ENCODE measurements at places on chromosomes 4 and X.

- DNase-seq = no peak
These were observed 1.5 kb downstream of the EVC start for GRCh38 chr4:5712517-5712916.

- no peak for DNase-seq
These were observed 456.8 kb upstream of the AMOT start for GRCh38 chrX:113297437-113297836.

GRCh38 chrX:97704881-97705280, 821.2 kb downstream of the RPA4 start:
- no peak for DNase-seq

DNA sequence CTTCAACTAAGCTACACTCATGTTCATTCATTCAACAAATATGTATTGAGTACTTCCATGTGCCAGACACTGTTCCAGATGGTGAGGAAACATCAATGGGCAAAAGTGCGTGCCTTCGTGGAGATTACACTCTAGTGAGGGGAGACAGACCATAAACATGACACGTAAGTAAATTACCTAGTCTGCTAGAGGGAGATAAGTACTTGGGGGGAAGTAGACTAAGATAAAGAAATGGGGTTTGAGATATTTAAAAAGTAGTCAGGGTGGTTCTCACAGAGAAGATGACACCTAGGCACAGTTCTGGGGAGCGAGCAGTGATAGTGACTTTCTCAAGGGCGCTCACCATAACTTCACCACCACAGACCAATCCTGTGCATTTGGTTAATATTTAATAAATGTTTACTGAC, 11.7 kb downstream of the JCHAIN start:
- DNase-seq = no peak

- no peak for DNase-seq
These were observed 61.9 kb upstream of the LAS1L start for GRCh38 chrX:65596270-65597034.

DNA sequence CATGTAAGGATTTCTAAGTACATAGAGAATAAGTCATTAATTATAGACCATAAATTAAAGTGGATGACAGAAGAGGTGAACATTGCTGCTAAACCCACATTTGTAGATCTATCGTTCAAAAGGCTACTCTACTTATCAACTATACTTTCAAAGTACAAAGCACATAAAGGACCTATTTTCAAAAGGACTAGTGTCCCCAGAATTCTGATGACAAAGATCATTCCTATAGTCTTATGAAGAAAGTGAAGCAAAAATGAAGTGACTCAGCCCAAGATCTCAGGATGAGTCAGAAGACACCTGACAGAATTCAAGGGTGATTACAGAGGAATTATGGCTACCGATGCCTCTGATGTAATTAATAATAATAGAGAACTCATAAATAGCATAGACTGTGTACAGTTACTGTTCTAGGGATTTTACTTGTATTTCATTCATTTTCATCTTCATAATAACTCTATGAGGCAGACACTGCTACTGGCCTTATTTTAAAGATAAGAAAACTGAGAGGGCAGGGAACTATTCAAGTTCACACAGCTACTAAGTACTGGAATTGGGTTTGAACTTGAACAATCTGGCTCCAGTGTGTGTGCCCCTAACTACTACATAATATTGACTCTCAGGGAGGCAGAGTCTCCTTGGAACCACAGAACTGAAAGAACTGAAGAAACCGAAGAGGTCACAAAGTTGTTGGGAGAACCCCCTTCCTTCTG, 17.1 kb downstream of the USP46 start:
- no peak for DNase-seq

GRCh38 chrX:41047878-41048534, 37.2 kb upstream of the USP9X start:
- no peak for DNase-seq

GRCh38 chr4:176964116-176964691, 171.5 kb upstream of the VEGFC start:
- peak; percentile 15 for DNase-seq

GRCh38 chr4:130563889-130564418, 1468.0 kb downstream of the C4orf33 start:
- no peak for DNase-seq

DNA sequence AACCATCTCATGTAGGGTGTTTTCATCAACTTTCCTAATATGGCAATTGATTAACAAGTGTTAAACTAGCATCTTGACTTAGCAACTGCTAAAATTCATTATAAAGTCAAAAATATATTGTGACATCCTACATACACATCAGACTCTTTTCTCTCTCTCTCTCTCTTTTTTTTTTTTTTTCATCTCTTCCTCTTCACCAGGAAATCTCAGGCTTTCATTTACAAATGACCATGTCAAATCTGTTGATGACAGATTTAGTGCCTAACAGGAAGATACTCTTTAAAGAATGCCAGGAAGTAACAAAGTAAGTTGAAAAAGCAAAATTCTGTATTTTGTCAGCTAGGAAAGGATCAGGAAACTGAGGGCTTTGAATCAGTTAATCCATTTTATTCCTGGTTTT, 365.5 kb downstream of the PCDH7 start:
- no peak for DNase-seq

GRCh38 chr4:18529482-18529881, 507.9 kb upstream of the LCORL start:
- DNase-seq = no peak

DNA sequence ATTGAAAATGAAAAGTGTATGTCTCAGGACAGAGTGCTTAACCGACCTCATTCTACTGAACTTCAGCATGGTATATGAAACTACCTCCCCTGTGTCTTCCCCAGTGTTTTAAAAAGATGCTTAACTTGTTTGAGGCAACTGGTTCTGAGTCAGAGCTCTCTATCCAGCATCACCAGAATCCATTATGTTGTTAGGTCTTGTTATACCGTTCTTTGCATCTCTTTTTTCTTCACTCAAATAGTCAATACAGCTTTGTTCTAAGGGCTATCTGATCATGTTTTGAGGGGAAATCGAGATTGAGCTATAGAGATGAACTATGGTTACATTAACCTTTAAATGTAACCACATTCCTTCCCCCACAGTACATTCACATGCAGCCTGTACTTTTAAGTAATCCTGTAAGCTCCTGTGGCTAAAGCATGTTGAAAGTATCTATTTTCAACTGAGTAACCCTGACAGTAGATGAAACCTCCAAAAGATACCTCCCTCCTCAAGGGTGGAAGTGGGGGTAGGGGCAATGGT, 514.4 kb downstream of the RPA4 start:
- no peak for DNase-seq

- no peak for DNase-seq
These were observed 404.2 kb downstream of the MID1IP1 start for GRCh38 chrX:39205467-39205866.
